Activated naive CD4-positive, alpha-beta T cell treated with anti-CD3 and anti-CD28 coated beads, Interleukin-2, amount 50 U/mL, for 16 hours (primary cell): ENCODE measurements at places on chromosomes 6 and 20.

DNA sequence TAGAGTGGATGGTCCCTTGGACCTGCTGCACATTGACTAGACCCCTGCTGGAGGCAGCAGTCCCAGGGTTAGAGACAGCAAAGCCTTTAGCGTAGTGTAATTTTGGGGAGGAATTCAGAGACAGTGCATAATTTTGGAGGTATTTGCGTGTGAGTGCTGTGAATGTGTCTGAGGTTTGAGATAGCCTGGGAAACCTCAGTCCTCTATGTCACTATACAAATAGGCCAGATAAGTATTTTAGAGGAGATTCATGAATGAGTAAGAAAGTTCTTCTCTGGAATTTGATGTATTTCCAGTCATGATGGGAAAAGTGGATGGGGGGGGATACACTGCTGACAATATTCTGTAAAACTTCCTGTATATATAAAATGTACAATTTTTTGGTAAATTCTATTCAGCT, 25.8 kb upstream of the MTRF1L start:
- DNase-seq = no peak

DNA sequence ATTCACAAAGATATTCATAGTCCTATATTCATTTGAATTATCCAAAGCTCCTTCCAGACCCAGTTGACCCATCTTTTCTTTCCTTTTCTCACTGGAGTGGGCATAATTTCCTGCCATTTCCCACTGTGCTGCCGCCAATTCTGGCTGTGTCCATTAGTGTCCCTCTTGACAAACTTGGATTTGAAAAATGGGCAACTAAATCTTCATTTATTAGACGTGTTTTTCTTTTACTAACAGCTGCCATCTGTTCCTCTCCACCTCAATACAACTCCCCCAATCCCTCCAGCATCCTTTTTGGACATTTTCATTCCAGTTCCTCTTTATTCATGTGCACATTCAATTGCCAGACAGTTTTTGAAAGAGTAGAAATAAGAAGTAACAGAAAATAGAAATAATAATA, 90.5 kb downstream of the PCSK2 start:
- DNase-seq = no peak

DNA sequence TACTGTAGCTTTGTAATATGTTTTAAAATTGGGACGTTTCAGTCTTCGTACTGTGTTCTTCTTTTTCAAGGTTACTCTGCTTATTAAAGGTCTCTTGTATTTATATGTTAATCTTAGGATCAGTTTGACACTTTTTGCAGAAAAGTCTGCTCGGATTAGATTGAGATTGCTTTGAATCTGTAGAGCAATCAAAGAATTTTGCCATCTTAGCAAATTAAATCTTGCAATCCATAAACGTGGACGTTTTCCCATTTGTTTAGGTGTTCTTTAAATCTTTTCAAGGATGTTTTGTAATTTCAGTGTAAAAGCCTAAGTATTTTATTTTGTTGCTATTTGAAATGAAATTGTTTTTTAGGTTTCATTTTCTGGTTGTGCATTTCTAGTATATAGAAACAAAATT, 78.0 kb upstream of the GTSF1L start:
- no peak for DNase-seq

GRCh38 chr6:112439432-112439831, 92.3 kb downstream of the RFPL4B start:
- DNase-seq = no peak

DNA sequence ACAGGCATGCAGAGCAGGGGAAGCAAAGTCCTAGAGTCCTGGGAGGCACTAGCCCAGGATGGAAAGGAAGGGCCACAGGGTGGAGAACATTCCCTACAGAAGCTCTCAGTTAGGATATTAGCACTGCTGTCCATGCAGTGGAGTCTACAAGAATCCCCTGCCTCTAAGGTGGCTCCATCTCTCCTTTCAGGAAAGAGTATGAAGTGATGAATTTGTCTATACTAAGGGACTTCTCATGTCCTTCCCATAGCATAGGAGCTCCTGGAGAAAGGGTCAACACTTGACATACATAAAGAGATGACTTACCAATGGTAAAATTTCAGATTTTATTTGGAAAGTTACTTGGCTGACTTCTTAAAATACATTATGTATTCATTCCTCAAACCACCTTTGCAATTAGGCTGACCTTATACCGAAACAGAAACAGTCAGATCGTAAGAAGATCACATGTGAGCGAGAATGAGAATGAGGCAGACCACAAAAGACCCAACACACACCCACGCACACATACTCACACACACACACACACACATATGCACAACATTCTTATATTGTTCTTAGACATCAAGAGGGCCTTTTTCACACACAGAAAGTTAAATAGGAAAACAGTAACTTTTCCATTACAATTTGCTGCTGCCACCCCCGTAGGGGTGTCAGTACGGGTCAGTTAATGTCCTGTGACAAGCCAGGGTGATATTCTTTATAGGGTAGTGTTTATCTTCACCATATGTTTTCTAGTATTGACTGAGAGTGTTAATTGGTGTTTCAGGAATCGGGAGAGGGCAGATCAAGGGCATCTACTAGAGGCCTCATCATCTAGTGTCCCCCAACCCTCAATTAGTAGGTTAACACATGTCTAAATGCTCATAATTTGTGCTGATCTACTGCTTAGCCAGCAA, 159.4 kb downstream of the FAXC start:
- no peak for DNase-seq

- no peak for DNase-seq
Measured at GRCh38 chr6:44263354-44264100, 1.8 kb downstream of the NFKBIE start.

DNA sequence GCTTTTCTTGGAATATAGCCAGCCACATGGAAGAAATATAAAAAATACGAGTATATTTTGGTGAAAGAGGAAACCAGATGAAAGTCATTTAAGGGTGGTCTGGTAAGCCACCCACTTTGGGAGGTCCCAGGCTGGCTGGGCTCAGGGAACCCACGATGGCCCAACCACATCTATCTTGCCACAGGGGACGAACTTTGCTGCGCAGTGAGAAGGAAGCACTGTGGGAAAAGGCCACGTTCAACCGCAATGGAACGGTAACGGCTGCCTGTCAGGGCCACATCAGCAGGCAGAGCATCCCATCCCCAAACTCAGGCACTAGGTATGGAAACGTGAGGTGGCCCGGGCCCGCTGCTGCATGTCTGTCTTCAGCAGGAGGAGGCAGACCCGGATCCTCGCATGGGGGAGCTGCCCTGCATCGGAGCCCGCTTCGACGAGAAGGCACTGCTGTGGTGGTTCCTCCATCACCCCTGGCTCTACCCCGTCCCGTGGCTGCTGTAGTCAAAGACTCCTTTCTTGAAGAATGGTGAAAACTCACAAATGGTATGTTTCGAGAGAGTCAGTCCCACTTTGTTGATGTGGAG, 300.4 kb downstream of the KIF16B start:
- no peak for DNase-seq

- DNase-seq = no peak
Measured at GRCh38 chr6:160239929-160240690, 18.5 kb downstream of the SLC22A2 start.

DNA sequence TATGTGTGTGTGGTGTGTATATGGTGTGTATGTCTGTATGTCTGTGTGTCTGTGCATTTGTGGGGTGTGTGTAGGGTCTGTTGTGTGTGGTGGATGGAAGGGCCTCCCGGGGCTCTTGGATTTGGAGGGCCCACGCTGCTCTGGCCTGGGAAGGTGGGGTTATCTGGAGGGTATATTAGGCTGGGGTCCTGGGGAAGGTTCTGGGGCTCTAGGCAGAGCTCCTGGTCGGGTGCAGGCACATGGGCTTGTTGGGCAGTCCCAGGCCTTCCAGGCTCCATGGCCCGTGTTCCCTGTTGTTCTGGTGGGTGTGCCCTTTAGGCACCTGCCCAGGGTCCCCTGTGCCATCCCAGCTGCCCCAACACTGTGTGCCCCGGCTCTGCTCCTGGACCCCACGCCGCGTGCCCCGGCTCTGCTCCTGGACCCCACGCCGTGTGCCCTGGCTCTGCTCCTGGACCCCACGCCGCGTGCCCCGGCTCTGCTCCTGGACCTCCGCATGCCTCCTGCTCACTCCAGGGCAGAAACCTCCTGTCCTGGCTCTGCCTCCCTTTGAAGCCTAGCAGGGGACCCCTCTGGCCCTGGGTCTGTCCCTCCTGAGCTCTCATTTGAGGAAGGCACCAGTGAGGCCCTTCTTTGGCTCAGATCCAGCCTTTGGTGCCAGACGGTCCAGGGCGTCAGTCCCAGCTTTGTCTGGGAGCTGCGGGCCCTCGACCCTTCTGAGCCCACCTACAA, 10.2 kb upstream of the MYT1 start:
- no peak for DNase-seq

DNA sequence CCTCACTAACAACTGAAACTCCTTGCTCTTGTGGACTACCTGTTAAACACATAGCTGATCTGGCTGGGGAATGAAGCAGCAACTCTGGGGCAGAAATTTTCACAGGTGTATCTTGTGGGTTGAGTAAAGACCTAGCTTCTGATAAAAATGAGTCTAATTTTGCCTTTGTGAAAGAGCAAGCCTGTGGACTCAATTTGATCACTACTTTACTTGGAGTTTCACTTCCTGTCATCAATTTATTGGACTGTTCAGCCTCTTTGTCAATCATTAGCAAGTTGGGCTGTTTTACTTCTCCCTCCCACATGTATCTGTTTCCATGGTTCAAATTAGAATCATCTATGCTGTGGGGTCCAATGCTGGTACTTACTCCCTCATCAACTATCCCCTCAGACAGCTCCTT, 29.6 kb upstream of the CRIP3 start:
- DNase-seq = no peak

DNA sequence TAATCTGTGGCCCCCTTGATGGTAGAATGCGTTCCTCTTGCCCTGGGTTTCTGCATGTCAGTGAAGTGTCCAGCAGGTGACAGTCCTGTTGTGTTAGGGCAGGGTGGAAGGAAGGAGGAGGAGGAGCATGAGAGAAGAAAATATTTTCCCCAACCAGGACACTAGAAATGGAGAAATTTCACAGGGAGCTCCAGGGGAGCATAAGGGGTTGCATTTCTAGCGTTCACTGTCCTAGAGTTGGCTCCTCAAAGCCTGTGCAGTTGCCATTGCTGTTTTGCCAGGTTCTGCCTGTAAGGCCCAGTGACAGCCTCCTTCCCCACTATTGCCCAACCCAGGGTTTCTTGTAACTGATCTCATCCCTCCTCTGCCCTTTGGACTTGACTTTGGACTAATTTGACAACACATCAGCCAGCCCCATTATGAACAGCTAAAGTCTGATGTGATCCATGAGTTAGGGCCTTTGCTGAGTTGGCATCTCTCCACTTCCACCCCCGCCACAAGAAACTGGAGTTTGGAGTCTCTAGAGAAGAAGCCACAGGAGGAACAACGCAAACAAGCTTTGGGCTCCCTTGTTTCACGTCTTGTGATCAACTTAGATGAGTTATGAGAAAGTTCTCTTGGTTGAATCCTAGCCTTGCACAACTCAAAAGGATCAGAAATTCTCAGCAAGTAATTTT, 14.0 kb upstream of the FAM50B start:
- no peak for DNase-seq

GRCh38 chr6:44737341-44737740, 349.8 kb downstream of the CDC5L start:
- no peak for DNase-seq

- no peak for DNase-seq
Measured at GRCh38 chr6:7728855-7729590, 3.1 kb downstream of the BMP6 start.

GRCh38 chr6:32794510-32794909, 22.3 kb downstream of the HLA-DOB start:
- DNase-seq = no peak

DNA sequence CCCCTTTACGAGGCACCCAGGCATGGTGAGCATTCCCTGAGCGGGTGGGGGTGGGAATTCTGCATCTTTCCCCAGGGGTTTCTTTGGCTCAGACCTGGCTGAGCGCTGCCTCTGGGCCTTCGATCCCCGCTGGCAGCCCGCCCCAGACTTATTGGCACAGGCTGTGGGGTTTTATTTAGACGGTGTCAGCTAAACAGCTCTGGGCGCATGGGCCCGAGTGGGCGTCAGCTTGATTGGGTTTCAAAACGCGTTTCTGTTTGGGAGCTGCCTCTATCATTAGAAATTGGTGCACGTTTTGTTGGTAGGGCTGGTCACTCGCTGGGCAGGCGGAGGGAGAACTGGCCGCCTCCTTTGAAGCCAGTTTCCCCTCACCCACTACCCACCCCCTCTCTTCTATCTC, 21.0 kb downstream of the PMEPA1 start:
- no peak for DNase-seq

DNA sequence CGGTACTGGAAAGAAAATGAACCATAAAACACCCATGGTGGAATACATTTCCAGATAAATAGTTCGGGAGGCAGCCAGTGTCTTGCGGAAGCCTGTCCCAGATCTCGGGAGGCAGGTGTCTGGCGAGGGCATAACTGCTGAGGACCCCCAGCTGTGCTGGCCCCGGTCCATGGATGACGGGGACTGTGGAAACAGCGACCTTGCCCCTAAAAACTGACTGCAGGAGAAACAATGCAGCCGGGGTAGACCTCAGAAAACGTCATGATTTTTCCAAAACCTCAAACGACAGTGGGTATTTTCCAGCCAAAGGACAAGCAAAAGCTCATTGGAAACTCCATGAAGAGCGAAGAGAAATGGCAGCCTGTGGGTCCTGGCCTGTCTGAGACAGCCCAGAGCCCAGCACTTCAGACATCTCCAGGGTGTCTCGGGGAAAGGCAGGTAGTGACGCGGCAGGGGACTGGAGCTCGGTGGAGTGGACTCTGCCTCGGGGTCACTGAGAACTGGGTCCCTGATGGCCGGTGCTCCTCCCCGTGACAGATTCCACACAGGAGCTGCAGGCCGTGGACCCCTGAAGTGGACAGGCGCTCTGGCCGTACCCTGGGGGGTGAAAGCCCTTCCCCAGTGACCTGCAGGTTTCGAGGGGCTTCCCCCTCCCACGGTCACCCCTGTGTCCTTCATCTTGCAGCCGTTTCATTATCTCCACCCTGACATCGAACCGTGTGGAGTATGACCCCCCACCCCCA, 188.6 kb downstream of the SYNDIG1 start:
- no peak for DNase-seq
